Esophagus squamous epithelium (tissue), 5 donors: ENCODE measurements at places on chromosomes 4 and X. TPM values are rescaled to one million over a fixed set of nuclear protein-coding genes. Genes with fewer than 3 reads are reported as not detected.

TMEM154 gene
- 45.2 TPM for total RNA-seq

DNA sequence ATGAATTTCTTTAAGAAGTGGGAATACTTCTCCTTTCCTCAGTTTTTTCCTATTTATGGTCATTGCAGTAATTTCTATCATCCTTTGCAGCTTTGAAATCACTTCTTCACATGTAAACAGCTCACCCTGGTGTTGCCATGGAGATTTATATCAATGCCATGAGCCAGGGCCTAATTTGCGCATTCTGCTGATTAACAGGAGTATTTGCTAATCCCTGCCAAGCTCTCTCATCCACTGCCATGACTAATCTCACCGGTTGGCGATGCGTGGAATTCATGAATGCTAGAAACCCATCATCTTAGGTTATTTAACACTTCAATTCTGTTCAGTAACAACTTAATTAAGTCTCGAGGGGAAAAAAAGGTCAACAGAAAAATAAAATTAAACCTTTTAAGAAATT is 11.8 kb upstream of the FGF13 start:
- no peak overlapping the region for H3K27ac ChIP-seq
- H3K4me3 ChIP-seq: no peak overlapping the region
- H3K36me3 ChIP-seq: no peaks in the 10 kb centered on the region
- no peaks in the 10 kb centered on the region for H3K27me3 ChIP-seq
- no peaks in the 10 kb centered on the region for H3K4me1 ChIP-seq
- no peak for DNase-seq

GRCh38 chr4:3201718-3202702 is 46.9 kb upstream of the MSANTD1 start:
- H3K27ac ChIP-seq: peak overlapping the region; percentile 69
- H3K36me3 ChIP-seq: peaks cover 88% of the 10 kb centered on the region
- peaks cover 15% of the 10 kb centered on the region for H3K4me1 ChIP-seq
- no peaks in the 10 kb centered on the region for H3K27me3 ChIP-seq

GRCh38 chrX:54029529-54030143 is 14.6 kb downstream of the PHF8 start:
- peaks cover 41% of the 10 kb centered on the region for H3K4me1 ChIP-seq
- H3K27ac ChIP-seq: no peak overlapping the region
- H3K27me3 ChIP-seq: no peaks in the 10 kb centered on the region
- H3K36me3 ChIP-seq: no peaks in the 10 kb centered on the region

DNA sequence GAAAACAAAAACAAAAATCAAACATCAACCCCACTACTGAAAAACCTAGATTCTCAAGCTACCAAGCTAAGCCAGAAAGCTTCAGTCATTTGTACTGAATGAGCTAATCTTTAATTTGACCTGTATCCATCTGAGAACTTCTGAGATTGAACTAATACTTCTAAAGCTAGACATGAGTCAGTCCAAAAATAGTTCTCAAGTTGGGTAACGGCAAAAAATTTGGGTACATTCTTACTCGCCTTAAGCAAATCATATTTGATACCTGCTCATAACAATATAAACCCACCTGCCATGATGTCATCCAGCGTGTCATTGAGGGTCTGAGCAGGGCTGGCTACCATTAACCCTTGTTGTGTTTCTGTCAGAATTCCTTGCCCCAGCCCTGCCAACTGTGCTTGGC is 69.7 kb upstream of the COX18 start:
- no peaks in the 10 kb centered on the region for H3K27me3 ChIP-seq
- H3K4me1 ChIP-seq: peaks cover 4% of the 10 kb centered on the region
- no peak overlapping the region for H3K27ac ChIP-seq
- H3K4me3 ChIP-seq: no peak overlapping the region
- DNase-seq: no peak

GRCh38 chrX:150362599-150363481 is at the start of gene MAMLD1:
MAMLD1 (plus strand) TSS chrX:150363317; CDS start chrX:150445517, 82,200 bp downstream.
- H3K4me1 ChIP-seq: peaks cover 49% of the 10 kb centered on the region
- DNase-seq: no peak
- H3K27ac ChIP-seq: peak within 1 kb of the TSS; percentile 66
- no peaks in the 10 kb centered on the region for H3K36me3 ChIP-seq

FGF5 gene
- total RNA-seq: not detected

PPEF2 gene
- not detected for total RNA-seq

- no peaks in the 10 kb centered on the region for H3K4me1 ChIP-seq
- H3K36me3 ChIP-seq: no peaks in the 10 kb centered on the region
- no peak overlapping the region for H3K4me3 ChIP-seq
- no peak overlapping the region for H3K27ac ChIP-seq
- H3K27me3 ChIP-seq: no peaks in the 10 kb centered on the region
These were observed 3.4 kb upstream of the PNMA5 start for GRCh38 chrX:152997337-152997736.

GRCh38 chr4:73914071-73914470 is 44.9 kb downstream of the CXCL1 start:
- DNase-seq: no peak
- H3K4me1 ChIP-seq: no peaks in the 10 kb centered on the region
- H3K4me3 ChIP-seq: no peak overlapping the region
- no peaks in the 10 kb centered on the region for H3K36me3 ChIP-seq
- H3K27me3 ChIP-seq: no peaks in the 10 kb centered on the region
- H3K27ac ChIP-seq: no peak overlapping the region

DNA sequence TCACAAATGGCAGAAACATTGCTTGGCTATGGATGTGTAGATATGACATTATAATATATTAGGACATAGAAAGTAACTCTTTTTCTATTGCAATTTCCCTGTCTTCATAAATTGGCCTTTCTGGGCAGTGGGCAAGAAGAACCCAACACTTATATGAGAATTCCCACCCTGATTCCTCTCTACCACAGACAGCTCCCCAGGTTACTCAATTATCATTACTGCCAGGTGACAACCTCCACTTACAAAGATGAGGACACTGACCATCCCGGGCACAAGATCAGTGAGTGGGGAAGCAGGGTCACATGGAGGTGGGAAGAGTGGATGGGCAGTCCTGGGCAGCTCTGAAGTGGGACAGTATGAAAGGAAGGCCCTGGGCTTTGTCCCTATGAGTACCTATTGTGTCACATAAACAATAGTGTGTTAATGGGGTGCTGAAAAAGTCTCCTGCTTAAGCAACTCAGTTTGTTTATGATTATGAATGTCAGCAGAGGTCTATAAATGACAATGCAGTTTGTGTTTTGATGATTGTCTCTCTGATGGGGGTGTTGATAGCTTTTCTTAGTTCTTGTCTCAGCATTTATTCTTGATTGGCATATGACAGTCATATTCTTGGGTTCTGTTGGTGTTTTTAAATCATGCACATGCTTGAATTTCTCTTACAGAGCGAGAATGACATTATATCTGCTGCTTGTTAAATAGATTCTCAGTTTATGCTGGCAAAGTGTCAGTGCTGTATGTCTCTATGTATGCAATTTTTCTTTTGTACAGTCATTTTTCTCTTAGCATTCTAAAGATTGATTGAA is 99.9 kb downstream of the SLIT2 start:
- no peaks in the 10 kb centered on the region for H3K36me3 ChIP-seq
- no peaks in the 10 kb centered on the region for H3K27me3 ChIP-seq
- no peak overlapping the region for H3K4me3 ChIP-seq
- no peak overlapping the region for H3K27ac ChIP-seq
- H3K4me1 ChIP-seq: no peaks in the 10 kb centered on the region
- no peak for DNase-seq

GRCh38 chr4:78426972-78427371 is 124.6 kb upstream of the ANXA3 start:
- H3K27ac ChIP-seq: no peak overlapping the region
- H3K4me1 ChIP-seq: no peaks in the 10 kb centered on the region
- H3K4me3 ChIP-seq: no peak overlapping the region
- DNase-seq: no peak
- no peaks in the 10 kb centered on the region for H3K36me3 ChIP-seq

DNA sequence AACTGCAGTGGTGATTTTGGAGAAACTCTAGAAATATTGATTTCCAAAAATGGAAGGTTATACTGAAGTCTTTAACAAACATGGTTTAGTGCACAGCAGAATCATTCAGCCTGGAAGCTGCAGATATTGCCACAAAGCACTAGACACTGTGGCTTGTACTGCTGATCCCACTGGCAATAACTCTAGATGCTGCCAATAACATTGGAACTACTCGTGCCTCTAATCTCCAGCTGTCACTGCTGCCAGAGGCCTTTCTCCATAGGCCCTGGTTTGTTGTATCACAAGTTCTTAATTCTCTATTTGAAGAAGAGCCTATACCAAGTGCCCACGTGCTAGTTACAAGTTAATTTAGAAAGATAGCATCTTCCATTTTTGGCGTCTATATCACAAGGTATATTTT is 19.3 kb downstream of the DMP1 start:
- H3K4me1 ChIP-seq: no peaks in the 10 kb centered on the region
- H3K27me3 ChIP-seq: no peaks in the 10 kb centered on the region
- no peaks in the 10 kb centered on the region for H3K36me3 ChIP-seq
- no peak overlapping the region for H3K4me3 ChIP-seq
- DNase-seq: no peak

DNA sequence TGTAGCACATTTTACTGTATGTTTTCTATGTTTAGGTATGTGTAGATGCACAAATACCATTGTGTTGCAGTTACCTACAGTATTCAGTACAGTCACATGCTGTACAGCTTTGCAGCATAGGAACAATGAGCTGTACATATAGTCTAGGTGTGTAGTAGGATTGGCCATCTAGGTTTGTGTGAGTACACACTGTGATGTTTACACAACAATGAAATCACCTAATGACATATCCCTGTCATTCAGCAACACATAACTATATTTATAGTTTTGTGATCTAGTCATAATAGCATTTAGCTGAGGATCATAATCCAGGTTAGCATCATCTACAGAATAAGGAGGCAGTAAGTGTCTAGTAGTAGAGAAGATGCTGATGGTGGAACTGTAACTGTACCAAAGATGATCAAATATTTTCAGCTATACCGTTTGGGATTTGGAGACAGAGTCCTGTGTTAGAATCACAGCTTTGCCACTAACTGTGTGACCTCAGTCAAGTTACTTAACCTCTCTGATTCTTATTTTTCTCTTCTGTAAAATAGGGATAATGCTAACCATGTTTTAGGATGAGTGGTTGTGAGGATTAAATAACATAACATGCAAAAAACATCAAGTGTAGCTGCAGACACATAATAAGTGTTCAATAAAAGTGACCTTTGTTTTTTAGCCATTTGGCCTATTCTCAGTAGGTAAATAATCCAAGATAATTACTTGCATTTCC is 73.3 kb downstream of the LIMCH1 start:
- H3K36me3 ChIP-seq: no peaks in the 10 kb centered on the region
- DNase-seq: no peak
- peak overlapping the region; percentile 24 for H3K27ac ChIP-seq
- H3K4me1 ChIP-seq: peaks cover 12% of the 10 kb centered on the region
- no peak overlapping the region for H3K4me3 ChIP-seq

- no peak for DNase-seq
- H3K27me3 ChIP-seq: no peaks in the 10 kb centered on the region
- H3K27ac ChIP-seq: no peak overlapping the region
- H3K4me1 ChIP-seq: no peaks in the 10 kb centered on the region
These were observed 29.2 kb downstream of the EFHC2 start for GRCh38 chrX:44314259-44314734.

- H3K27ac ChIP-seq: no peak overlapping the region
- no peaks in the 10 kb centered on the region for H3K36me3 ChIP-seq
- H3K4me3 ChIP-seq: no peak overlapping the region
- no peaks in the 10 kb centered on the region for H3K4me1 ChIP-seq
These were observed 293.1 kb downstream of the TRIML1 start for GRCh38 chr4:188432328-188432727.

DNA sequence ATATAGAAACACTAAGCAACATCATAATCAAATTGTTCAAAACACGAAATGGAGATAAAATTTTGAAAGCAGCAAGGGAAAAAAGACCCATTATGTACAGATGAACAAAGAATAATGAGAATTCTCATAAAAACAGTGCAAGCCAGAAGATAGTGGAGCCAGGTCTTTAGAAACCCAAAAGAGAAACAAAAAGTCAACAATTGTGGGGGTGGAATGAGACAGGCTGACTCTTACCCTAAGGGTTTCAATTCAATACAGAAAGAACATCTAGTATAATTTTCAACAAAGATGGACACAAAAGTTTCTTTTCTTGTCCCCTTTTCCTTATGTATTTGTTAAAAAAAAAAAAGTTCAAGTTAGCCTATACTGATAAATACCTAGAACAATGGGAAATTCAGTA is 34.0 kb upstream of the MAGEB2 start:
- H3K27me3 ChIP-seq: no peaks in the 10 kb centered on the region
- no peak overlapping the region for H3K27ac ChIP-seq
- no peaks in the 10 kb centered on the region for H3K36me3 ChIP-seq
- no peaks in the 10 kb centered on the region for H3K4me1 ChIP-seq
- H3K4me3 ChIP-seq: no peak overlapping the region
- no peak for DNase-seq

- no peaks in the 10 kb centered on the region for H3K4me1 ChIP-seq
- H3K4me3 ChIP-seq: no peak overlapping the region
- no peak overlapping the region for H3K27ac ChIP-seq
- no peaks in the 10 kb centered on the region for H3K36me3 ChIP-seq
- H3K27me3 ChIP-seq: no peaks in the 10 kb centered on the region
- DNase-seq: no peak
These were observed 95.4 kb downstream of the SHOX start for GRCh38 chrX:725971-726370.

GRCh38 chrX:133249266-133250058 is 31.3 kb upstream of the TFDP3 start:
- H3K4me1 ChIP-seq: no peaks in the 10 kb centered on the region
- no peaks in the 10 kb centered on the region for H3K36me3 ChIP-seq
- no peak overlapping the region for H3K27ac ChIP-seq
- no peaks in the 10 kb centered on the region for H3K27me3 ChIP-seq
- no peak for DNase-seq

- no peak overlapping the region for H3K27ac ChIP-seq
- no peaks in the 10 kb centered on the region for H3K4me1 ChIP-seq
- no peak for DNase-seq
- no peak overlapping the region for H3K4me3 ChIP-seq
- no peaks in the 10 kb centered on the region for H3K27me3 ChIP-seq
These were observed 40.5 kb downstream of the AFF2 start for GRCh38 chrX:148540671-148541583.

SMR3B gene
- total RNA-seq: not detected

USP51 gene
- 0.95 TPM for total RNA-seq

GRCh38 chr4:93320356-93320755 is 508.2 kb upstream of the ATOH1 start:
- DNase-seq: no peak
- no peak overlapping the region for H3K4me3 ChIP-seq
- H3K27me3 ChIP-seq: no peaks in the 10 kb centered on the region
- H3K27ac ChIP-seq: no peak overlapping the region
- H3K36me3 ChIP-seq: no peaks in the 10 kb centered on the region
- H3K4me1 ChIP-seq: no peaks in the 10 kb centered on the region

FRMD7 gene
- not detected for total RNA-seq
